ENCODE measurements at places on chromosomes 12 and 14.

GRCh38 chr12:112989806-112990205, 11.5 kb downstream of the OAS2 start:
- no peak for DNase-seq

DNA sequence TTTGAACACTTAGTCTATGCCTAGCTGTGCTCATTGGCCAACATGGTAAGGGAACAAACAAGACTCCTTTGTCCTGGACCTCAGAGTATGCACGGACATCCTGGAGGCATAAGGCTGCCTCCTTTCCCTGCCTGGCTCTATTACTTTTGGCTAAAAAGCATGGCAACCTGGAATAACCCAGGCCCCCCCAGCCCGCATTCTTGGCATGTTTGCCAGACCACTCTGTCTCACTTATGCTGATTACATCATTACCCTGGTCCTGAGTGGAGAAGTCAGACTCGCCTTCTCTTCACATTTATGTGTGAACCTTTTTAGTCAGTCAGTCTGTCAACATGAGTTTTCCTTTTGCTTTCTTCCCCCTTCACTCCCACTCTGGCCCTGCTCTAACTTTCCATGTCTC, 58.0 kb upstream of the ELK3 start:
- no peak for DNase-seq

GRCh38 chr12:79661629-79662028, 29.1 kb downstream of the PAWR start:
- no peak for DNase-seq

- no peak for DNase-seq
These were observed 16.5 kb downstream of the SIX1 start for GRCh38 chr14:60632777-60633176.

- peak; percentile 26 for DNase-seq
These were observed 37.2 kb upstream of the BDKRB2 start for GRCh38 chr14:96167224-96168148.

- DNase-seq: peak; percentile 33
These were observed 2.5 kb downstream of the LACRT start for GRCh38 chr12:54631988-54632728.

- DNase-seq: no peak
These were observed 380.4 kb upstream of the CCDC196 start for GRCh38 chr14:66105815-66106214.

DNA sequence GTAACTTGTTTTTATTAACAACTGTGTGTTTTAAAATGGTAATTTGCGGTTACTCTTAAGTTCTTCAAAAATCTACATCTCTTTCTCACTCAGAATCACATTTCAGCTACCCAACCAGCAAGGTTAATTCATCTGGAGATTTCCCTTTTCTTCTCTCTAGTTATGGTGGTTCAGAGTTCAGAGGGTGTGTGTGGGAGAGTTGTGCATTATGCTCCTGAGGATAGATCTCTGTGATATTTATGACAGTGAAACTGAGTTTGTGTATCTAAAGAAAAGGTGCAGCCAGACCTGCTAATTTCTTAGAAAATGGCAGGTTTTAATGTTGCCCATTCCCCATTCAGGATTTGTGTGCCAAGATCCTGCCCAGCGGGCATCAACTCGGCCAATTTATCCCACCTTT, 73.8 kb downstream of the TTLL5 start:
- no peak for DNase-seq

GRCh38 chr12:129771238-129771637, 132.6 kb downstream of the TMEM132D start:
- DNase-seq: no peak

DNA sequence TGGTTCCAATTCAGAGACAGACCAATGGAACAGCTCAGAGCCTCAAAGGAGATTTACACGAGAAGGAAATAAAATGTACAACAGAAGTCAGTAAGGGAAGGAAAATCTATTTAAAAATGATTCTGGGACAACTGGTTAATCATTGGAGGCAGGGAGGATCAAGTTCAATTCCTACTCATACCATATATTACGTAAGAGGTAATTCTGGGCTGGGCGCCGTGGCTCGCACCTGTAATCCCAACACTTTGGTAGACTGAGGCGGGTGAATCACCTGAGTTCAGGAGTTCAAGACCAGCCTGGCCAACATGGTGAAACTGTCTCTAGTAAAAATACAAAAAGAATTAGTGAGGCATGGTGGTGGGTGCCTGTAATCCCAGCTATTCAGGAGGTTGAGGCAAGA, 36.7 kb upstream of the PITPNM2 start:
- no peak for DNase-seq

DNA sequence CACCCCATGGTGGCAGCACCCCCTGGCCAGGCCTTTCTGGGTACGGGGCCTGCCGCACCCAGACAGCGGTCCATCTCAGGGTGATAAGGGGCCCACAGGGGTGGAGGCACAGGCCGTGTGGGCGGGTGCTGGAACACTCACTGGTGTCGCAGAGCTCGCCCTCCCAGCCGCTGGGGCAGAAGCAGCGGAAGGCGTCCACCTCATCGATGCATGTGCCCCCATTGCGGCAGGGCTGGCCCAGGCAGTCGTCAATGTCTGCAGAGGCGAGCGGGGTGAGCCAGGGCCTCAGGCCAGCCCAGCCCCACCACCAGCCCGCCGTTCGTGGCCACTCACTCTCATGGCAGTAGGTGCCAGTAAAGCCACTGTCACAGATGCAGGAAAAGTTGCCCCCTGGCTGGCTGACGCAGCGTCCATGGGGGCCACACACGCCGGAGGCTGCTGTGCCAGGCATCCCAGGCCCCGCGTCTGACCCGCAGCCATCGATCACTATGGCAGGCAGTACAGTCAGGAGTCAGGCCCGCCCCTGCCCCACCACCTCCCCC, 19.9 kb downstream of the JAG2 start:
- no peak for DNase-seq

- DNase-seq: no peak
These were observed 24.6 kb upstream of the YBX3 start for GRCh38 chr12:10747730-10748129.

GRCh38 chr12:74111688-74112360, 425.8 kb upstream of the ATXN7L3B start:
- no peak for DNase-seq

DNA sequence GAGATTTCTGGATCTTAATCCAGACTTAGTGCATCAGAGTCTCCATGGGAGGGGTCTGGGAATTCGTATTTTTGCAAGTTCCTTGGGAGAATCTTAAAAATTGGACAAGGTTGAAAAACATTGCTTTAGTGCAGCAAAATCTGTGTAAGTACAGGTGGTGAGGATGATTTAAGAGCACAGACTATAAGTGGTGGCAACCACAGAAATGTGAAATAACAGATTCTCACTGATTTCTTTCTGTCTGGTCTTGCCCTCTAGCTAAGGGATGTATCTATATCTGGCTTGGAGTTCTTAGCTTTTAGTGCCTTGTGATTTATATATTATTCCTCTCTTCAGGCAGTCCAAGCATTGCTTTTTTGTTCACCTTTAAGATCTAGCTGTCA, 116.2 kb downstream of the DIP2B start:
- DNase-seq: no peak

- no peak for DNase-seq
These were observed 8.1 kb upstream of the TEX22 start for GRCh38 chr14:105389976-105390848.

GRCh38 chr12:30896461-30896860, 30.1 kb upstream of the TSPAN11 start:
- no peak for DNase-seq

DNA sequence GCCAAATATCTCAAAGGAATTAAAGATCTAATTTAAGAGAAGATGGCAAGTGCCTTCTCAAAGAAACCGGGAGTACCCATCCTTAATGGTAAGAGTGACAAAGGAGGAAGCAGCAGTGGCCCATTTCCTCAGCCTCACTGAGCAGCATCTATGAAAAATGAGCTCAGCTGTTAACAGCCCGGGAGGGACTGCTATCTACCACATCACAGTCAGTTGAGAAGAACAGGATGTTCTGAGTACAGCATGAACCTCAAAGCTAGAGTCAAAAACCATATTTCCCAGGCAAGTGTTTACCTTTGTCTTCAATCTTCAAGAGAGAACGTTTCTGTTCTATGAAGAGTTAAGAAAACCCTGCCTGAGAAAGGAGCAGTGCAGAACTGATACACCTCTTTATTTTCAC, 115.0 kb downstream of the BTG1 start:
- DNase-seq: no peak

DNA sequence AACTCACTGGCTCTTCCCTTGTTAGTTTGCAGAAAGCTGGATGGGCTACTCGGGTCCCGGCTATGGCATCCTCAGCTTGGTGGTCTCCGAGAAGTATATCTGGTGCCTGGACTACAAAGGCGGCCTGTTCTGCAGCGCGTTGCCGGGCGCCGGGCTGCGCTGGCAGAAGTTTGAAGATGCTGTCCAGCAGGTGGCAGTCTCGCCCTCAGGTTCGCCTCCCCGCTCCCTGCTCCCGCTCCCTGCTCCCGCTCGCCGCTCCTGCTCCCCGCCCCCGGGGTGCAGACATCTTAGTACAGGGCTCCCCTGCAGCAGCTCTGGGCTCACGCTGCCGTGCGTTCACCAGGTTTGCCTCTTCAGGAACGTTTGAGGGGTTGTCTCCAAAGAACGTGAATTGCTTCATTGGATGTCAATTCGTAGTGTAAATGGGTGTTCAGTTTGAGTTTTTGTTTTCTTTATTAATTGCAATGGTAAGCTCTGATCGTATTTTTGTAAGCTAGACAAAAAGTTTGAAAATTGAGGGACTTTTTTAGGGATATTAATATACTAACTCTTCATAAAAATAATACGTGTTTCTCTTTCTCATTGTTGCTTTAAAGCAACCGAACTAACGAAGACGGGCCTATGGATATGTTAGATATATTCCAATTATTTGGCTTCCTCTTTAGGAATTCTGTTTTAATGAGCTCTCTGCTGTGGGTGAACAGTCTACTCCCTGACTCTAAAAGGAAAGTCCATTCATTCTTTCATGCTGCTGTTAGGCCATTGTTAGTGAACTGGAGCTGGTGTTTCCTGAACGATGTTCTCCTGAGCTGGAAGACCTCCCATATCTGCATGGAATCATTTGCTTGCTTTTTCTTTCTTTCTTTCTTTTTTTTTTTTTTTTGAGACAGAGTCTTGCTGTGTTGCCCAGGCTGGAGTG, 71.3 kb downstream of the ANKRD9 start:
- peak; percentile 84 for DNase-seq

DNA sequence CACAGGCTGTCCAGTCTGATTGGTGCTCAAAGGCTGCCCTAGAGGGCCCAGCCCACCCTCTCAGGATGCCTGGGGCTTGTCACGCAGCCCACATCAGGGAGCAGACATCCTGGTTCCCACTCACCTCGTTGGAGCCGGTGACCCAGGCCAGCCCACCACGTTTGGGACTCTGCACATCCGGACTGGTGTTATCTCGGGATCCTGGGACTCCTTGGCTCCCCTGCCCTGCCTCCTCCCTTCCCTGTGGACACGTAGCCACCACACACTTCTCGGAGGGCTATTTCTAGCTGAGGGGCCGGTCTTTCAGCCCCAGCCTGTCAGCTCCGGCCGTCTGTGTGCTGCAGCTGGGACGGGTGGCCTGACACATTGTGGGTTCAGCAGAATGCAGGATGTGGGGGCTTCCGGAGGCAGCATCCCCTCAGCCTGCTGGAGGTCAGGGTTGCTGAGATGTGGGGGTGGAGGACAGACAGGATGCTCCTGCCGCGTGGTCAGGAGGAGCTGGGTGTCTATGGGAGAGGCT, 12.8 kb upstream of the FGF23 start:
- no peak for DNase-seq

DNA sequence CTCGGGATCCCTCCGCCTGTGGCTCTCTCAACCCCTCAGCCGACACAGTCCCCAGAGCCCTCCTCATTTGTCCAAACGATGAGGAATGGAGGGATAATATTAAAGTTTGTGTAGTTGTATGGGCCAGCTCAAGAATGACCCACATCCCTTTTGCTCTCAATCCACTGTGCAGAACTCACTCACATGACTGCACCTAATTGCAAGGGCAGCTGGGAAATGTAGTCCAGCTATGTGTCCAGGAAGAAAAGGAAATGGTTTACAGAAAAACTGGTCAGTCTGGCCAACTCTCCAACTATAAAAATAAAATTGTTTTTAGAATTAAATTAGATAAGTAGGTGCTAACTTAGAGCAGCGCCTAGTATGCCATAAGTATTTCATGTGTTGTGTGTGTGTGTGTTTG, 66.6 kb downstream of the GALNT8 start:
- DNase-seq: no peak

GRCh38 chr12:127509066-127509778, 757.7 kb upstream of the TMEM132C start:
- DNase-seq: no peak

DNA sequence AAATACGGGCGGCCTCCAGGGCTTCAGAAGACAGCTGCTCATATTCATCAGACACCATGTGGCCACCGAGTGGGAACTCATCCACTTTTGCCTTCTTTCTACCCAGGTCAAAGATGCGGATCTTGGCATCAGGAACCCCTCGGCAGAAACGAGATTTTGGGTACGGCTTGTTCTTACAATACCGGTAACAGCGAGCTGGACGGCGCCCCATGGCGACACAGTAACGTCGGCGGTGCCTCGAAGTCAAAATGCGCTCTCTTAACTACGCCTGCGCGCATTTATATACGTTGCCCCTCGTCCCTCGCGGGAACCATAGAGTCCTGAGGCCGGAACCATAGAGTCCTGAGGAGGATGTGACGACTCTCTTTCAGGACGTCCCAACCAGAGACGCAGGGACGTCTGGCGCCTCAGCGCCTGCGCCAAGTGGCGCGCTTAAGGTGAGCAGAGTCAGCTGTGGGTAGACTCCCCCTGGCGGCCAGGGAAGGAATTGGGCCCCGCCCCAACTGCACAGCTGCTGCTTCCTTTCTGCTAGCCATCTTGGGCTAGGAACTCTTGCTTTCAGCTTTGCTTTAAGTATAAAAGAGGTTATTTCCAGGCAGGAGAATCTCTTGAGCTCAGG, at the start of gene RPL10L:
Gene RPL10L (minus strand): TSS at position 256 of the 619 bp plus-strand sequence. CDS start 45 bp downstream, at position 211.
- DNase-seq: no peak

GRCh38 chr12:94545935-94546771, 86.5 kb upstream of the CEP83 start:
- no peak for DNase-seq

GRCh38 chr14:66442953-66443571, 43.1 kb upstream of the CCDC196 start:
- no peak for DNase-seq

DNA sequence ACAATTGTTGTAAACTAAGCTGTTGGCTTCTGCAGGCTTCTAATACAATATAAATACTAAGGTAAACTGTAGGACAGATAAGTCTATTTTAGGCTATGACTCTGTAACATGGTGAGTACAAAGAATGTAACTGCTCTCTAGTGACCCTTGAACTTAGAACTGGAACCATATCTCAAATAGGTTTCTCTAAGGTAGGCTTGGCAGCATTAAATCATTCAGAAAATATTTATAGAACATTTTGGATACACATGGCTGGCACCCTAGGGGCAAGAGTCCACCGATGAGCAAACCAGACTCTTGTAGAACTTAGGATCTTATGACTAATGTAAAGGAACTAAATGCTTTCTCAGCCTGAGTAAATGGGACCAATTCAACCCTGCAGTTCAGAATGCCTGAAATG, 19.4 kb upstream of the SLC25A3 start:
- DNase-seq: no peak
